ENCODE measurements at places on chromosomes 1 and 21.

DNA sequence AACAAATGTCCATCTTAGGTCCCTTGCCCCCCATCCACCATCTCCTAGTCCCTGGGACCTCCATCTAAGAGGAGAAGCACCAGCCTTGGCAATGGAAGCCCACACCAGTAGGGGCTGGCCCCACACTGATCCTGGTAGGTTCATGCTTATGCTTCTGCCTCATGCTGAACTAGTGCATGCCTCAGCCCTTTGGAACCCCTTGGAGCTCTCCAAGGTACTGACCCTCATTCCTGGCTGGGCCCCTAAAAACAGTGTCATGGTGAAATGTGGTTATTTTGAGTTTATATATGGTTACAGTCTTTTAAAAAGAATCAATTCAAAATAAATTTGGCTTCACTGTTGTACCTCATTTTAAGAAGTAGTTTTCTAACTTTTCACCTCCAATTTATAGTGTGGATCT lies 108.3 kb downstream of the HIVEP3 start:
- no peak for DNase-seq

DNA sequence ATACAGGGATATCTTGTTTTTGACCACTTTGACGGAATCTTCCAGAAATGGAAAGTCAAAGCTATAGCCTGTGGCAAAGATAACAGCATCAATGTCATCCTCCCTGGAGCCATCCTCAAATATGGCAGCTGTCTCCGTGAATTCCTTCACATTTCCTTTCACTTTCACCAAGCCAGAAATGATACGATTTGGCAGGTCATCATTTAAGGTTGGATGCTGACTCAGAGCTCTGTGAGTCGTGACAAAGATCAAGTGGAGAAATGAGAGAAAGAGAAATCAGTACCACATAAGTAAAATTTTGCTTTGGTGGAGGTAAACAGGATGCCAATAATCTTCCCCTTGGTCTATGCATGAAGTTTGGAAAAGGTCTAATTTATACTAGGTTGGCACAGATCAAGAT lies 23.9 kb downstream of the FMO5 start:
- DNase-seq = no peak

DNA sequence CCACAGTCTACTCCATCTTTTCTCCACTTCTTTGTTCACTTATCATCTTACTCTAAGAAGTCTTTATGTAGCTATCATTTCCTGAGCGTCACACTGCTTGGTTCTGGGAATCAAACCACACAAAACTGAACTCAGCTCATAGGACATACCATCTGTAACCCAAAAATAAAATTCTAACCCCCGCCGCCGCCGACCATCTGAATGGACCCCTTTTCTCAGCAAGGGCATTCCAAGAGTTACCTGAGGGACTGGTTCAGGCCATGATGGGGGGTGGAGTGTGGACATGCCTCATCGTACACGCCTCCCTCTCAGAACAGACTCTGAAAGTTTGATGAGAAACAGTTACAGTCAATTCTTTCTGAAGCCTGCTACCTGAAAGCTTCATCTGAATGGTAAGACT lies 12.6 kb upstream of the CHI3L2 start:
- no peak for DNase-seq

GRCh38 chr1:17315542-17316130 lies 7.6 kb downstream of the PADI4 start:
- no peak for DNase-seq

DNA sequence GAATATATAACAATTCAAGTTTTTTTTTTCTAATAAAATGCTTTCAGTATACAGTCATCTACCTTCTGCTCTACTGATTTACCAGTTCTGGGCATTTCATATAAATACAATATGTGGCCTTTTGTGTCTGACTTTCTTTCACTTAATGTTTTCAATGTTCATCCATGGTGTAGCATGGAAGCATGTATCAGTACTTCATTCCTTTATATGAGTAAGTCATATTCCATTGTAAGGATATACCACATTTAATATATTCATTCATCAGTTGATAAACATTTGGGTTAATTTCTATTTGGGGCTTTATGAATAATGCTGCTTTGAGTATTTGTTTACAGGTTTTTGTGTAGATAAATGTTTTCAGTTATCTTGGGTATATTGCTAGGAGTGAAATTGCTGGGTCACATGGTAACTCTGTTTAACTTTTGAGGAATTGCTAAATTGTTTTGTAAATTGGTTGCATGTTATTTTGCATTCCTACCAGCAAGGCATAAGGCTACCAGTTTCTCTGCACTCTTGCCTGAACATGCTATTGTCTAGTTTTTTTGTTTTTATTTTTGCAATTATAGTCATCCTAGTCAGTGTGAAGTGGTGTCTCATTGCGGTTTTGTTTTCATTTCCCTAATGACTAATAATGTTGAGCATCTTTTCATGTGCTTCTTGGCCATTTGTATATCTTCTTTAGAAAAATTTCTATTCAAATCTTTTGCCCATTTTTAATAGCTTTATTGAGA lies 206.1 kb downstream of the TM2D1 start:
- DNase-seq = no peak

GRCh38 chr1:31822766-31823165 lies 6.9 kb upstream of the SPOCD1 start:
- DNase-seq = no peak

GRCh38 chr21:45543371-45543709 lies 1.1 kb upstream of the SLC19A1 start:
- no peak for DNase-seq

GRCh38 chr1:22502202-22502601 lies 50.6 kb downstream of the ZBTB40 start:
- DNase-seq = no peak

- DNase-seq = peak; percentile 13
Observed at GRCh38 chr1:56508523-56508983, 70.8 kb downstream of the PLPP3 start.

GRCh38 chr1:92218559-92218958 lies 844 bp downstream of the C1orf146 start:
- no peak for DNase-seq

DNA sequence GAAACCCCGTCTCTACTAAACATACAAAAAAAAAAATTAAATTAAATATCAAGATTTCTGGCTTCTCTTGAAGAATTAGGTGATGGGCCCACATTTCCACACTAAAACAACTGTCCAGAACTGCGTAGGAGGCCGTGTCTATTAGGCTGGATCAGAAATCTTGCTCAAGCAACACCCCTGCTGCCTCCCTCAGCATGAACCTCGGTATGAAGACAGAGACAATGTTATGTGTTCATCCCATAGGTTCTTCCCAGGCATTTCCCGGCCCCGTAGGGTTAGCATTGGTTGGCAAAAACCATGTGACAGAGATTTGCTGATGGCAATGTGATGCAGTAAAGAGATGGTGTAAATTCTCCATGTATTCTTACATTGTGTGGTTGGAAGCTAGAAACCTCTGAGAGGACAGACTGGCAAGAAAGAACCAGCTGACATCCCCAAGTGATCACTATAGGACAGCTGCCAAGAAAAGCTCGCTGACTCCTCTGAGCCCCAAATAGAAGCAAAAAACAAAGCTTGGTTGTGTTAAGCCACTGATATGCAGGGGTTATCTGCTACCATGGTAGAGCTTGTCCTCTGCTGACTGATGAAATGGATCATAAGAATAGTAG lies 34.5 kb downstream of the EBNA1BP2 start:
- no peak for DNase-seq

DNA sequence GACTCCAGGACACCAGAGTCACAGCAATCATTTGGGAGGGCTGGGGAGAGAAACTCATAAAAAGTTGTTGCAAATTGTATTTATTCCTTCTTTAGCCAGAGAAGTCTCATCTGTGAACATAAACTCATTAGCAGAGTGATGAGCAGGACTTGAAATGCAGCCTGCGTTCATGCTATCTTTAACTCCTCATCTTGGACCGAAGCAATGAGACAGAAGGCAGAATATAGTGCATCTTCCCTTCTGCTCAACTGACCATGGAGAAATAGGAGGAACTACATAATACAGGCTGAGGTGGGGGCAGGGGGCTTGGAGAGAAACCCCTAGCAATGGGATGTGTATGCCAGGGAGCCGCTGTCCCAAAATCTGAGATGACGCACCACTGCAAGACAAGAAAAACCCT lies 121.8 kb upstream of the AJAP1 start:
- DNase-seq = no peak

- DNase-seq = peak; percentile 8
Observed at GRCh38 chr1:152110860-152111514, 4.3 kb downstream of the TCHH start.

- DNase-seq = no peak
Observed at GRCh38 chr1:13675151-13675651, 24.8 kb upstream of the PRDM2 start.

DNA sequence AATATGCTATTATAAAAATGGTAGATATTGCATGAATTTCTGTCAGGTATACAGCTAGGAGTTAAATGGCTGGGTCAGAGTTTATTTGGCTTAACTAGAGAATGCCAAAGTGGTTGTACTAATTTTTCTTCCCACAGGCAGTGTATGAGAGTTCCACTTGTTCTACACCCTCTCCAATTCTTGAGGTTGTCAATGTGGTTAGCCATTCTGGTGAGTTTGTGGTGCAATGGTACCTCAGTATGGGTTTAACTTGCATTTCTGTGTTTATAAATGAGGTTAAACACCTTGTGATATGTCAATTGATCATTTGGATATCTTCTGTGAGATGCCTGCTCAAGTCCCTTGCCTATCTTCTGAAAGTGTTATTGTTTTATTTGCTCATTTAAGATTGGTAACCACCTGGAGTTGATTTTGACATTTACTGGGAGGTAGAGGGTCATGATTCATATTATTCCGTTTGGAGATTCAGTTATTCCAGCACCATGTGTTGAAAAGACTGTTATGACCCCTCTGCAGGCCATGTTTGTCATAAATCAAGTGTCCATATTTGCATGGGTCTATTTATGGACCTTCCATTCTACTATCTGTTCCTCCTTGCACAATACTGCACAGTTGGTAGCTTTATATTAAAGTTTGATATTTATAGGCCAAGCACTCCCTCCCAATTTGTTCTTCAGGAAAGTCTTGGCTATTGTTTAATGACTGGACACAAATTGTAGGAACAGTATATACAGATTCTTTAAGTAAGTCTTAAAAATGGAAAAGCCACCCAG lies 5.8 kb downstream of the FALEC start:
- DNase-seq = no peak

- no peak for DNase-seq
Observed at GRCh38 chr1:3785045-3785444, 11.3 kb downstream of the LRRC47 start.

- DNase-seq = no peak
Observed at GRCh38 chr1:58779059-58779754, 4.6 kb downstream of the JUN start.

GRCh38 chr1:24003331-24003972 lies 23.3 kb upstream of the SRSF10 start:
- peak; percentile 78 for DNase-seq

DNA sequence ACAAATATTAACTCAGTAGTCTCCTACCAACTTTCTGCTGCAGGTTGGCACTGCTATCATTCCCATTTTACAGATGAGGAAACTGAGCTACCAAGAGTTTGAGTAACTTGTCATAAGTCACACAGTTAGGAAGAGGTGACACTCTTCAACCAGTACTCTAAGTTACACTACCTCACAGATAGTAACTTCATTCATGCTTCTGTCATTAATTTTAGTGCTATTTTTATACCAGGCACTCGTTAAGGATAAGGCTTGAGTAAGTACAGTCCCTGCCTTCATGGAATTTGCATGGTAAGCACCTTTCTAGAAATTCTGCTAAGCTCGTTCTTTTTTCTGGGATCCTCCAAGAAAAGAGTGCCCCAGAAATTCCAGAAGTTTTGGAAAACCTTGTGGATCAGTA lies 78.7 kb downstream of the ZP4 start:
- DNase-seq = no peak

DNA sequence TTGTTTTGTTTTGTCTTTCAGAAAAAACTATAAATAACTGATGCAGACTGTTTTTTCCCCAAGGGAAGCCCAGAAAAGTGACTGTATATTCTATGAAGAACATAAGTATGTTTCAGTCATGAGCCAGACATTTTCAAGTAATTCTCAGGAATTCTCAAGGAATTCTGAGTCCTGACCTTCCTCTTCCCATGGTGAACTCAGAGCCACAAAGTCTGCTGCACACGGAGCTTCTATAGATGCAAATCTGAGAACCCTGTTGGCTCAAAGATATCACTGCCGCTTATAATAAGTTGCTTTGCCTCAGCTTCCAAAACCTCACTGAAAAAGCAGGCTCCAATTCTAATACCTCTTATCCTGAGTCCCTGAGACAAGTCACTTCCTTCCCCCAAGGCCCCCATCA lies 418.5 kb upstream of the RUNX1 start:
- DNase-seq = peak; percentile 31

- DNase-seq = no peak
Observed at GRCh38 chr1:247448107-247448791, 9.7 kb downstream of the OR2B11 start.

DNA sequence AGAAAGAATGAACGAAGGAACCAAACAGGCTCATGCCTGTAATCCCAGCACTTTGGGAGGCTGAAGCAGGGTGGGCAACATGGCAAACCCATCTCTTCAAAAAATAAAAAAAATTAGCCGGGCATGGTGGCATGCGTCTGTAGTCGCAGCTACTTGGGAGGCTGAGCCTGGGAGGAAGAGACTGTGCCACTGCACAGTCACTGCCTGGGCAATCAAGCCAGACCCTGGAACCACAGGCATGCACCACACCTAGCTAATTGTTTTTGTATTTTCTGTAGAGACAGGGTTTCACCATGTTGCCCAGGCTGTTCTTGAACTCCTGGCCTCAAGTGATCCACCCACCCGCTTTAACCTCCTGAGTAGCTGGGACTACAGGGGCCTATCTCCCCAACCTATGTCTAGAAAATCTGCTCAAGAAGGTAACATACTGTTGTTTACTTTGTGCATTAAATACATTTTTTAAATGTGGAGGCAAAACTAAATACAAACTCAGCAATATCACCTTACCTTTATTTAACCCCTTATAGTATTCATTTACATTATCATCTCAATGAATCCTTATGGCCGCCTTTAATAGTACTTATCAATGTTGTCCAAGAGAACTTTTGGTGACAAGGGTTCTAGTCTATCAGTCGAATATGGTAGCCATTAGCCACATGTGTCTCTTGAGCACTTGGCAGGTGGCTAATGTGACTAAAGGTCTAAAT lies 2.7 kb downstream of the KHDC4 start:
- DNase-seq = no peak

DNA sequence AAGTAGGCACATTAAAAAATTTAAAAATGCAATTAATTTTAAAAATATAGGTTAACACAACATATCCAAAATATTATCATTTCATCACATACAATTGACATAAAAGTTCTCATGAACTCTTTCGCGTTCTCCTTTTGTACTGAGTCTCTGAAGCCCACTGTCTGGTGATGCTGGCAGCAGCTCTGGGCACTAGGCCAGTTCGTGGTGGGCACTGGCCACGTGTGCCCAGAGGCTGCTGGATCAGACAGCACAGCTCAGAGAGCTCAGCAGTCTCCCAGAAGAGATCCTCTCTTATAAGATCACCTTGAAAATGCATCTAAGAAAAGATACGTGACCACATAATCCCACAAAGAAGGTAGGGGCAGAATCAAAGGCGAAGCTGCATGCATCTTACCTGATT lies 9.9 kb downstream of the CEP104 start:
- no peak for DNase-seq

DNA sequence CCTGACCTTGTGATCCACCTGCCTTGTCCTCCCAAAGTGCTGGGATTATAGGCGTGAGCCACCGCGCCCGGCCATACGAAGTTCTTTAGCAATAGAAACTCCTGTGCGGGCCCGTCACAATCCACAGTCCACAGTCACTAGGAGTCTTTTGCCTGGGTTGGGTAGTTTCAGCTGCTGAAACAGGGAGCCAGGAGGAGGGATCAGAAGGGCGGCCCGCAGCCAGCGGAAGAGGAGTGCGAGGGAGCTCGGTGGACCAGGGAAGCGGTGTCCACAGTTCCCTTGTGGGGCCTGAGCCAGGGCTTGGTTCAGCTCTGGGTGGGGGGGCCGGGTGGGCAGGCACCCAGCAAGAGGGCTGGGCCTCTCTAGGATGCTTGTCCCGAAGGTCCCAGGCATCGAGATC lies 17.9 kb upstream of the HSPG2 start:
- DNase-seq = no peak

Data from AG09309 (cell line).